Activated CD8-positive, alpha-beta memory T cell treated with anti-CD3 and anti-CD28 coated beads for 4 hours (primary cell): ENCODE measurements at places on chromosomes 7 and 10.

GRCh38 chr7:114158275-114158674, 239.5 kb upstream of the PPP1R3A start:
- DNase-seq: no peak

DNA sequence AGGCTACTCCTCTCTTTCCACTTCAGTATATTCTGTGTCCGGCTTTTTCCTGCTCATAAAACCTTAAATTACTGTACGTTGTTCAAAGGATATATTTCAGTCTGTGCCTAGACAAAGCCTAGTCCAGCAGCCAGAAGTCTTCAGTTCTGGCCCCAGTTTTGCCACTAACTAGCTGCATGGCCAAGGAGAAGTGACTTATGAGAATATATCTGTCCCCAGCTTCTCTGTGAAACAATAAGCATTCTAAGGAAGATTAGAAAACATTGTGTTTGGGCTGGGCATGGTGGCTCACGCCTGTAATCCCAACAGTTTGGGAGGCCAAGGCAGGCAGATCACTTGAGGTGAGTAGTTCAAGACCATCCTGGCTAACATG, 105.0 kb upstream of the HDAC9 start:
- no peak for DNase-seq

GRCh38 chr7:40156988-40157387, 22.2 kb downstream of the SUGCT start:
- DNase-seq: no peak

GRCh38 chr10:110827875-110828274, 43.9 kb upstream of the PDCD4 start:
- DNase-seq: no peak

DNA sequence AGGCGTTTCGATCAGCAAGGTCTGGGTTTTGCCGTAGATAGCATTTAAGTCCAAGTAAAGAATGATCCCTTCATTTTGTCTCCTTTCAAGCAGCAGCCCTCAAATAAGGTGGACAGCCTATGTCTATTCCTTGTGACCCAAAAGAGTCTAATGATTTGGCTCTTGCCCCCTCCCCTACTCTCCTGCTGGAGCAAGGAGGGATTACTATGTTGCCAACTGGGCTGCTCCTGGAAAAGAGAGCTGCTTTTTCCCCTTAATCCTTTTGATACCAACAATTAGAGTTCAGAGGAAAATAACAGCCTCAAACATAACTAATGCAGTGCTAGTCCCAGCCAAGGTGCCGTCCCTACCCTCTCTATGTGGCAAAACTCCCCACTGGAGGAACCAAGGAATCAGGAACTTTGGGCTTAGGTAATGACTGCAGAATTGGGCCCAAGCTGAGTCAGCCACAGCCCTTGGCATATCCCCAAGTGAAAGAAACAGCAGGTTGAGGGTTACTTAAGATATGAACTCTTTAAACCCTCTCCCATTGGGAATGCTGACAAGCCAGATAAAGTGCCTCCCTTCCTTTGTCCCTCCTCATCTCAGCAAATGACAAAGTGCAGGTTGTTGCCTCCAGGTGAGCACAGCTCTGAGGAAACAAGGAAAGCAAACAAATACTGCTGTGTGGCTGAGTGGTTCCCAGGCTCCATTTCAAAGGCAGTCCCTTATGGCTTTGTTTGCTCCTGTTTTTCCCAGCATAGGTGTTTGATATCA, 643.7 kb downstream of the INHBA start:
- DNase-seq: no peak

- DNase-seq: no peak
Observed at GRCh38 chr10:104300002-104300735, 31.2 kb downstream of the GSTO2 start.

DNA sequence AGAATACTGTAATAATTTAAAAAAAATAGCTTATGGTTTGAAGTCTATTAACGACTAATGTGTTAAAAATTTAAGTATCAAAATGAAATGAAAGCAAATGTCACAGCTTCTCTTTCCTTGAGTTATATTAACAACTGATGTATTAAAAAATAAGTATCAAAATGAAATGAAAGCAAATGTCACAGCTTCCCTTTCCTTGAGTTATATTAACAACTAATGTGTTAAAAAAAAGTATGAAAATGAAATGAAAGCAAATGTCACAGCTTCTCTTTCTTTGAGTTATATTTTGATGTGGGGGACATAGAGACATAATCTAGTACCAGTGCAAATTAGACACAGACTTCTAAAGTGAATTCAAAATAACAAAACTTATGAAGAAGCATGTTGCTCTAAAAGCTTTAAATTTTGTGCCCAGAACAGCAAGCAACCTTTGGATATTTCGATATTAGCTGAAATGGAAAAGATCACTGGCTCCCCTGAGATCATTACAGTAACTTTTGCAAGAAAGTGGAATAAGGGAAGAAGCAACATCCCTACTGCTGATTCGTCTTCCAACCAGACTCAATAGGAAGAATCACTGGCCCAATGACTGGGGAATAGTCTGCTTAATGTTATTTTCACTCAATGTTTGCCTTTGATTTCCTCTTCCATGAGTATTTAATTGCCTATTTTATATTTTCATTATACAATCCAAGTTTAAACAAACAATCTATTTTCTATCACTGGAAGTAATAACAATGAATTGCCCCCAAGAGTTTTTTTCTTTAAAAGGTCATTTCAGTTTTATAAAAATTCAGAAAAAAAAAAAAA, 8.0 kb downstream of the SKAP2 start:
- no peak for DNase-seq

GRCh38 chr7:104976966-104977636, 36.9 kb upstream of the KMT2E start:
- DNase-seq: no peak

DNA sequence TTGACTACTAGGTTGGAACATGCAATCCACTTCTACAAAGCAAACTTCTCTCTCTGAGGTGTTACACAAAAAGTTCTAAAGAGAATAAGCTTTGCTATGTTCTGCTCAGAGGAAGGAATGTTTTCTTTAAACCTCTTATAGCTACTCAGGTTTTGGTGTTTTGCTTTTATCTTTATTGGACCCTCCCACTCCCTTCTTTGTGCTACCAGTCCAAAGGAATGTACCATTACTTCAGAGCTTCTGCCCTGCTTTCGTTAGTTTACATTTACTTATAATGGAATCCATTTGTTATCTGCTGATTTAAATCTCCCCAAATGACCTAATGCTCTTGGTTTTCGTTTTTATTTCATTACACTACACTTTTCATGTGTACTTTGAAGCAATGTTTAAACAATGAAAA, 154.9 kb downstream of the ATE1 start:
- no peak for DNase-seq

GRCh38 chr7:5615190-5616070, 166.0 kb downstream of the RNF216 start:
- DNase-seq: no peak

DNA sequence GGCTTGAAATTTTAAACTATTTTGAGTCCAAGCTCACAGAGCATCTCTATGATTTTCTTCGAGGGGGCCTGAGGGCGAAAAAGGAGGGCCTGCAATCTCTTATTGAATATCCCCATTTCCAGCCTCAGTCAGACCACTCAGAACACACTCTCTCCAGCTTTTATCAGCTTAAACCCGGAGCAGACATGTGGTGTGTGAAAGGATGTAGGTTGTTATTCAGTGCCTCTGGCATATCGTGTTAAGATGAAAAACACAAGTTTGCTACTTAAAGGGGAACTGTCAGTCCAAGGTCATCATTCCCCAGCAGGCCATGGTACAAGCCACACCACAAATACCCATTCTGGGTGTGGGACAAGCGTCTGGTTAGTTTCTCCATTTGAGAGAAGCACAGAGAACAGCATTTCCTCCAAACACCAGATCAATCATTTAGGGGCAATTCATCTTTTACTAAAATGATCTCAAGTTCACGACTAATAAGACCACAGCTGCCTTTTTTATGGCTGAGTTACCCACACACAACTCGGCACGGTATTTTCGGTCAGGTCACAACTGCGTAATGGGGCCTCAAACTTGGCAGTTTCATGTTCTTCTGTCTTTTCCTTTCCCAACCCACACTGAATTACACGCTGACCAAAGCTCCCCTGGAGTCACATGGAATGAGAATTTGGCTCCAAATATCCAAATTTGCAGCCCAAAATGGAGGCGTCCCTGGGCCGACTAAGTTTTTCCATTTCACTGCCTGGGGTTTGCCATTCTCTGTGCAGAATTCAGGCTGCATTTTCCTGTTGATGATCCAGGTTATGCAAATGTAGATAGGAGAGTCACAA, 188.4 kb downstream of the SEM1 start:
- DNase-seq: no peak

- DNase-seq: no peak
Observed at GRCh38 chr7:47488969-47489342, 93.0 kb downstream of the TNS3 start.

- no peak for DNase-seq
Observed at GRCh38 chr7:101905203-101905865, 87.9 kb downstream of the CUX1 start.

GRCh38 chr7:158633055-158633956, 45.7 kb upstream of the PTPRN2 start:
- DNase-seq: no peak

DNA sequence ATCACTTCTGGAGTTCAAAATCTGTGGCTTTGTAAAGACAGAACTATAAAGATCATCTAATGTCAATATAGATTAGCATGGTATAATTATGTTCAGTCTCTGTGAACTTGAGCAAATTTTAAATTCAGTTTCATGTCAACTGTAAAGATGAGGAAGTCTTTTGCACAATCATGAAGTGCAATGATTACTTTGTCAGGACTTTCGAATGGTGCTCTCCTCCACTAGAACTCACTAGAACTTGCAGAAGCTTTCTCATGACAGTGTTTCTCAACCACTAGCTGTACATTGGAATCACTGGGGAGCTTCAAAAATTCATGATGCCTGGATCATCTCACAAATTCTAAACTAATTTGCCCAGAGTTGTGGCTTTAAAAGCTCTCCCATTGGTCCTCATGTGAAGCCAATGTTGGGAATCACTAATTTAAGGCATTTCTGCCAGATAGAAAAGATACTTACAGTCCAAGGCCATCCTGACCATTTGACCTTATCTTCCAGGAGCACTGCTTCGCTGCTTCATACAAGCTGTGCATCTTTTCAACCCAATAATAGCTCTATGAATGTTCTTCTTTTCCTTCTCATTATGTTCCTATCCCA, 12.9 kb downstream of the OR2AE1 start:
- DNase-seq: no peak

DNA sequence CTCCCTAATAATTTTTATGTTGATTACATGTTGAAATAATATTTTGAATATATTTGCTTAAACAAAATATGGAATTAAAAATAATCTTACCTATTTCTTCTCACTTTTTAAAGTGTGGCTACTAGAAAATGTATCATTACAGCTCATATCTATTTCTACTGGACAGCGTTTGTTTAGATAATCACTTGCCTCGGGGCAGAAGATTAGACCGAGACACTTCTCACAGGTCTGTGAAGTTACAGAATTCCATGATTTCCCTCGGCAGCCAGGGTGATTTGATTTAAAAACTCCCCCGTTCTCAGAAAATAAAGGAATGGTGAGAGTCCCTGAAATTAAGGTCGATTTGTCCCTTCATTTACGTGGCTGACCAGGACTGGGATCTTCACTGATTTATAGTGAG, 162.5 kb downstream of the DGKI start:
- DNase-seq: no peak

DNA sequence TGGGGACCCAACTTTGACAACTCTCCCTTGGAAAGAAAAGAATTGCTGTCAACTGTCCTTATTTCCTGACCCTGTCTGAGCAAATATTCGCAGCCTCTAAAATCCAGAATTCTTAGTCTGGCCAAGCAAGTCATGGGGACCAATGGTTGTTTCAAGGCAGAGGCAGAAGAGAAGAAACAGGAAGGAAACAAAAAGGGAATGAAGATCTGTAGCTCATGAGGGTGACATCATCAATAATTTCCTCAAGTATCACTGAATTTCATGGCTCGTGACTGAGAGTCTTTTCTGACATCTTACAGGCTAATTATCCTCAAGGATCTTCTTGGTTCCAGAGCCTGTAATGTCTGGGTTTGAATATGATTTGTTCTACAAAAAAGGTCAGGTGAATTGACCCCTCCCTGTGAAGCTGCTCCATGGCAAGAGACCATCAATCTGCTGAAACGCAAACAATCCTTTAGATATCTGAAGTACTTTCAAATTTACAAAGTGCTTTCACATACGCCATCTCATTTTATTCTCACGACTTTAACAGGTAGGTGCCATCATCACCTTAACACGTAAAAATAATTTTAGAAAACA, 5.8 kb downstream of the CDK6 start:
- no peak for DNase-seq

GRCh38 chr7:132154695-132155471, 421.4 kb downstream of the PLXNA4 start:
- DNase-seq: no peak

GRCh38 chr7:155530601-155531000, 15.8 kb downstream of the CNPY1 start:
- DNase-seq: no peak

DNA sequence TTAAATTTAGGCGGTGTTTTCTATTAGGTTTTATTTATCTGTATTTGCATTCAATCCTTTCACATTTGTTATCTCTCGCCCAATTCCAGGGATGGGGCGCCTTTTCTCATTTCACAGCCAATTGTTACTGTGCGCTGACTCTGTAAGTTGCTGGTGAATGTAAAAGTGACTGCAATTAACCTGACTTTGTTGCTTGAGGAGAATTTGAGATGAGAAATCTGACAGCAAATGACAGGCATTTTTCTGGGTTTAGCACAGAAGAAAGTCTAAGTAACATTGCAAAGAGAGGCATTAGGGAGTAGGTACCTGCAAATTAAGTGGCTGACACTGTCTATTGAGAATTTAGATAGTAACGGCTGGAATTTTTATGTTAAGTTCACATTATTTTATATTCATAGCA, 16.6 kb downstream of the FOXP2 start:
- no peak for DNase-seq

GRCh38 chr7:99031496-99031895, 112.4 kb downstream of the SMURF1 start:
- no peak for DNase-seq

DNA sequence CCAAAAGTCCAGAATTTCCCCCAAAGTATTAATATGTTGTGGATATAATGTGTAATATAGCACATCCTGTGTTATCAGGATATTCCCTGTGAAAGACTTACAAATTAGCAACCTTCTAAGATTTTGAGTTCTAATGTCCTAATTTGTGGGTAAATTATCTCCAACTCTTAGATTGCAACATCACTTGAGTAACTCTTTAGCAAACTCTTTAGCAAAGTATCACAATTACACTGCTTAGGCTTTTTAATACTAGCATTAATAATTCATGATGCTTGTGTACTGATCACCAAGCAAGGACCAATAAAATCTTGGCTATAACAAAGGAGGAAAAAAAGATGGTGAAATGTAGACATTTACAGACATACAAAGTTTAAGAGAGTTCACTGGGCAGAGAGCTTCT, 27.7 kb downstream of the HIP1 start:
- DNase-seq: no peak

GRCh38 chr10:126618466-126618865, 52.0 kb downstream of the C10orf90 start:
- no peak for DNase-seq

- no peak for DNase-seq
Observed at GRCh38 chr7:131357282-131357880, 29.7 kb downstream of the MKLN1 start.

GRCh38 chr10:484925-485661, 204.4 kb downstream of the DIP2C start:
- no peak for DNase-seq

GRCh38 chr7:74311305-74311744, 22.1 kb downstream of the CLIP2 start:
- no peak for DNase-seq

- DNase-seq: no peak
Observed at GRCh38 chr10:77428691-77429395, 208.8 kb downstream of the KCNMA1 start.
